Neural crest cell (in vitro differentiated cells): ENCODE measurements at places on chromosomes 3 and 15.

GRCh38 chr3:57949785-57950615 lies 58.2 kb upstream of the FLNB start:
- no peak for DNase-seq

GRCh38 chr3:9986230-9986725 lies 363 bp downstream of the EMC3 start:
- DNase-seq: no peak

- no peak for DNase-seq
These were observed 48.7 kb downstream of the BDH1 start for GRCh38 chr3:197507081-197507480.

GRCh38 chr15:26433060-26433459 lies 339.8 kb downstream of the GABRB3 start:
- no peak for DNase-seq

DNA sequence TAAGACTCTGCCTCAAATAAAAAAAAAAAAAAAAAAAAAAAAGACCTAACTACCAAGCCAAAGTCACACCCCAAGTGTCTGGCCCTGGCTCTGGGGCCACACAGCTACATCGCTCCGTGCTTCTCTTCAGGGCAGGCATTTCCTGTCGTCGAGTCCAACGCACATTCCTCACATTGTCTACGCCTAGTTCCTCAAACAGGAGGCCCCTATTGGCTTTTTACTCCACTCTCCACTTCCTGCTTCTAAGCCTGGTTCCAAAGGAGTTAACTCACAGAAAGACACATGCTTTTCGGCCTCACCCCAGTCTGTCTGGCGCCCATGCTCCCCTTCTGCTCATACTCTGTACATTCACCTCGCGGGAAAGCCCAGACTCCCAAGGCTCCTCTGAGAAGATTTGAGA lies 28.8 kb downstream of the KNG1 start:
- no peak for DNase-seq

DNA sequence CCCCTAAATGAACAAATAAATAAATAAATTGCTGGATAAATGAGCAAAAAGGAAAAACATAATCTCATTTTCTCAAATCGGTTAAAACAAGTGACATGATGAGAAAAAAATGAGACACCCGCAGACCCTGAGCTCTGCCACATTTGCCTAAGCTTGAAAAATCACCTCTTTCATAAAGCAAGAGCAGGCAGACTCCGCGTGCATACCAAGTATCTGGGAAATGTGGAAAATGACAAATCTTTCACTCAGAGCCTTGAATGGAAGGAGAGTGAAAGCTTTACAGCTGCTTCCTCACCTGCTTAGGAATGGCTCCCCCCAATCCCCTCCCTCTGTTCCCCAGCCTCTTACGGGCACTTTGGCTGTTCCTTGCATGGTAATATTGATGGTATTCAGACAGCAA lies 355.5 kb upstream of the SUCLG2 start:
- no peak for DNase-seq

- DNase-seq: no peak
These were observed 172.9 kb upstream of the CTDSPL start for GRCh38 chr3:37688756-37689155.

DNA sequence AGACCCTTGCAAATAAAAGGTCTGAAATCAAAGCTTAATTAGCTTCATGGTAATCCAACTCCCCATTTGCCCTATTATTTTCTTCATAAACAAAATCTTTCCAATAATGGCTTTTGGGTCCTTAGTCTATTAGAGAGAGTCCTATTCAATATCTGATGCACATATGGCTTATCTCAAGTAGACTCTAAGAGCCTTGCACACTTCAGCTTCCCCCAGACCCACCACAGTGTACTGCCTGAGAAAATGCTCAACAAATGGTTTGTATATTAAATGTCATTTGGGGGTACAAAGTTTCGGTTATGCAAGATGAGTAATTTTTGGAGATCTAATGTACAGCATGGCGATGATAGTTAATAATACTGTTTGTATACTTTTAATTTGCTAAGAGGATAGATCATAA lies 28.9 kb downstream of the FSTL1 start:
- no peak for DNase-seq
